Activated CD4-positive, alpha-beta T cell treated with anti-CD3 and anti-CD28 coated beads, Interleukin-10, Interleukin-2, amounts not matched to agents 100 ng/mL and 50 ng/mL, durations not matched to agents 16 hours and 8 hours (primary cell): ENCODE measurements at places on chromosomes 3 and 15.

- DNase-seq, result no peak
Measured at GRCh38 chr3:42747581-42747980, 25.5 kb downstream of the CCDC13 start.

- DNase-seq, result no peak
Measured at GRCh38 chr3:6994081-6994668, 133.3 kb downstream of the GRM7 start.

GRCh38 chr3:173876476-173876875 is 478.9 kb downstream of the NLGN1 start:
- no peak for DNase-seq

DNA sequence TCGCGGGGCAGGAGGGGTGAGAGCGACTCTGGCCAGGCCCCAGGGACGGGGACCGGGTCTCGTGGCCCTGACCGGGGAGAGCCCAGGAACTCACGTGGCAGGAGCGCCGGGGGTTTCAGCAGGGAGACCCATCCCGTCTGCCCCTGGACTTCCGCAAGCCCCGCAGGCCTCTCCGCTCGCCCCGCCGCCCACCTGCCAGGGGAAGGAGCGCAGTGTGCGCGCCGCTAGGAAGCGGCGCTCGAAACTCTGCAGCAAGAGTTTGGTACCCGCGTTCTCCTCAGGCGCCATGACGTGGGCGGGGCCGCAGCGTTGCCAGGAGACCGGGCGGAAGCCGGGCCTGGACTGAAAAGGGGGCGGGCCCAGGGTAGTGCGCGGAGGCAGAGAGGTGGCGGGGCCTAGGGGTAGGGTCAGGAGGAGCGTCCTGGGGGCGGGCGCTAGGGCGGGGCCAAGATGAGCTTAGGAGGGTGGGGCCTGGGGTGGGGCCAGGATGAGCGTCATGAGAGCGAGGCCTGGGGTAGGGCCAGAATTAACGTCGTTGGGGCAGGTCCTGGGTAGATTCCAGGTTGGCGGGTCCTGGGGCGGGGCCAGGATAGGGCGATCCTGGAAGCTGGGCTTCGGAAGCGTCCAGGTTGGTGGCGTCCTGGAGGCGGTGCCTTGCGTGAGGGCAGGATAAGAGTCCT is 29.7 kb downstream of the ALG1L2 start:
- DNase-seq, result peak; percentile 99

- no peak for DNase-seq
Measured at GRCh38 chr3:2274526-2274925, 175.9 kb downstream of the CNTN4 start.

DNA sequence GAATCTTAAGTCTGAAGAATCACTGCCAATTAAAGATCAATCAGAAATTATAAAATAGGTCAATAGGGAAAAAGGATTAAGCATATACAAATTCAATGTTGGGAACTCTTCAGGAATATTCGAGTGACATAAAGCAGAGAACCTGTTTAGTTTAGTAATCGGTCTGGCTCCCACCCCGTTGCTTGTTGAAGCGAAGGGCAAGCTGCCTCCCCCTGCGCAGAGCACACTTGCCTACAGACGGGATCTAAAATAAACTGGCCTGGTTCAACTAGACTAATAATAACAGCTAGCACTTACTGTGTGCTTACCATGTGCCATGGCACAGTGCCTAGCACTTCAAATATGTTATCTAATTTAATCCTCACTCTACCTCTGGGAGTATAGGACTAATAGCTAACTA is 8.6 kb downstream of the SEMA6D start:
- DNase-seq, result no peak
